ENCODE measurements at places on chromosomes 12 and 14.
A peak's percentile ranks its signal among the peaks of the same experiment; 100 is the strongest.

DNA sequence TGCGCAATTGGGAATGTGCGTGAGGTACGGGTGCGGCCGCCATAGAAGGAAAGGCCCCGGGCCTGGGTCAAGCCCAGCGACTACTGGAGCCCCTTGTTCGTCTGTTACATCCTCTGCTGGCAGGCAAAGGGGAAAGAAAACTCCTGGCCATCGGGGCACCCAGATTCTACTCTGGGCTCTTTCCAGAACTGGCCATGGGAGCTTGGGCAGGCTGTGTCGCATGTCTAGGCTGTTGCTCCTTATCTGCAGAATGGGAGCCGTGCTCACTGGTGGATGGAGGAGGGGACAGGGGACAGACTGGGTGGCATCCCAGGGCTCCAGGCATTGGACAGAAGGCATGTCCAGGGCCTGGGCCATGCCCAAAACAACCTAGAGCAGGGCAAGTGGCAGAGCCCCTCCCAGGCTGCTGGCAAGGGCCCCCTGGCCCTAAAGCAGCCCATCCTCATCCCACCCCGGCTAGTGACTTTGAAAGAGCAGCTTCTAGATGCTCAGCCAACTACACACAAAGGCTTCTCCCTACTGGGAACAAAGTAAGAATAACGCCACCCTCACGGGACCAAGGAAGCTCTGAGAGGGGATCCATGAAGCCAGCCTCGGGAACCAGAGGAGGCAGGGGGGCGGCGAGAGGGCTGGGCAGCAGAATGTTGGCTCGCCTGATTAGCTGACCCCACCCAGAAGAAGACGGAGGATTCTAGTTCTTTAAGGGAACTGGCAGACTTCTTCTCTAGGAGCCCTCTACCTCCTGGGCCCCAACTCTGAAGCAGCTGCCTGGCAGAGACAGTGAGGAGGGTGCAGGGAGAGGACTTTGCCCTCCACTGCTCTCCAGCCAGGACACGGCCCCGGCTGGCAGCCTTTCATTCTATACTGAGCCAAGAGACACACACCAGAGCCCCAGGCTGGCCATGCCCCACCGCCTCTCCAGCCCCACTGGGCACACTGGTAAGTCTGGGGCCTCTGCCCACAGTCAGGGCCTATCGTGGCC is 96.8 kb downstream of the SINHCAF start:
- DNase-seq: no peak

- no peak for DNase-seq
These were observed 52.6 kb upstream of the CISTR start for GRCh38 chr12:53804429-53804828.

DNA sequence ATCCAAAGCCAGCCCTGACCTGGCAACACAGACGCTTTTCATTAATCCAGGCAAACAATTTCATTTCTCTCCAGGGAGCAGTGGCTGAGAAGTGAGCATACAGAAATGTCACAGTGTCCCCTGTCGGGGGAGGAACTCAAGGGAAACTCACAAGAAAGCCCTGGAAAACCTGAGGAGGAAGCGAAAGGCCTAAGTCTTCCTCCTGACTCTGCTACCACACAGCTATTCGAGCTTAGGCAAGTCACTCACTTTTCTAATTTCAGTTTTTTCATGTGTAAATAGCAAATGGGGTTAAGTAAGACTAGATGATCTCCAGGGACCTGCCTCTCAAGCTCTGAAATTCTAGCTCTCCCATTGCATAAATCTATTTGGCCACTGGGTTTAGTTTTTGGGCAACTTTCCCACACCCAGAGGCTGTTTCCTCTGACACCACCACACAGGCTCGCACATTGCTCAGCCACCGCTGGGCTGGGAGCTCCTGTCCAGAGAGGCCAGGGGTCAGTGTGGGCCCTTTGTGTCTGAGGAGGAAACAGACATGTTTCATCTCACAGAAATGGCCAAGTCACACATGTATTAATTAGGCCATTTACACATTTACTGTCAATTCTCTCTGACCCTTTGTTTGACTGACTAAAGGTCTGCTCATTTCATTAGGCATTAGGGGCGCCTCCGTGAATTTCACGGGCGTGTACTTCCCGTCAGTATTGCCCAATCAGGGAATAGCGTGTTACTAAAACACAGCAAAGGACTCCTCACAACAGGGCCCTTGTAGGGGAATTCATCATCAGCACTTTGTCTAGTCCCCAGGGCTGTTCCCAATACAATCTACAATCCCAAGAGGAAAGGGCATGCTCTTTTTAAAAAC is 9.8 kb upstream of the PNMA1 start:
- DNase-seq: no peak

DNA sequence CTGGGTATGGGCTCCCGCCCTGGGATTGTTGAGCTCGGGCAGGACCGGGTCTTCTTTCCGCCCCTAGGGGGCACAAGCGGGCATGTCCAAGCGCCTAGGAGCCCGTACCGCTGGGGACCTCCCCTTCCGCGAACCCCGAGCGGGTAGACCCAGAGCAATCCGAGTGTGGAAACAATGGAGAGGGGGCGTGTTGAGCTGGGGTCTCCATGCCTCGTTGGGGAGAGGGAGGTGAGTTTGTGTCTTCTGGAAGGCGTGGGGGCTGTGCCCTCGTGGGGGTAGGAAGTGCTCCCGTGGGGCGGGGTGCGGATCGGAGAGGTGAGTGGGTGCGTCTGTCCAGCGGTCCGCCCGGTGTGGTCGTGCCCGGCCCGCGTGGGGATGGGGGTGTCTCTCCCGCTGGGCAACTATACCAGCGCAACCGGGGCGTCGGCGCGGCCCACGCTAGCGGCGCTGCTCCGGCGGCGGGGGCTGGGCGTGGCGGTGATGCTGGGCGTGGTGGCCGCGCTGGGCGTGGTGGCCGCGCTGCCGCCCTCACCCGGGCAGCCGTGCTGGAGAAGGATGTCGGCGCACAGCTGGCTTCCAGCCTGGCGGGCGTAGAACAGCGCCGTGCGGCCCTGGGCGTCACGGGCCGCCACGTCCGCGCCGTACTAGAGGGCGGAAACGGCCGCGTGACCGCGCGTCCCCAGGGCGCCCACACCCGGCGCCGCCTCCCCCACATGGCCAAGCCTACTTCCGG is 12.2 kb downstream of the AGAP2 start:
- no peak for DNase-seq

DNA sequence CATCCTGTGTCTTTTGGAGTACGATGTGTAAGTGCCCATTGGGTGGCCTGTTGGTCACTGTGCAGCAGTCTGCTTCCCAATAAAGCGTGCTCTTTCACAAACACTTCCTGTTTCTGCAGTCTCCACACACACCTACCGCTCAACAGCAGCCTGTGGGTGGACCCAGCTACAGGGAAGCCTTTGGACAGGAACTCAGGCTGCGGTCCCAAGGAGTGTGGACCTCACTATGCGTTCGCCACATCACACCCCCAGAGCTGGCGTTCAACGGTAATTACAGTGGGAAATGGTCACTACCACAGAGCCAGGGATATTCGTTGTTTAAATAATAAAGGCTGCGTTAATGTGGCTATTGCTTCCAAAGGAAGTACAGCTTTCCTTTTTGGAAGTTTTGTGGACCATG is 16.2 kb downstream of the PSMC1 start:
- no peak for DNase-seq

- DNase-seq: no peak
These were observed 39.8 kb upstream of the PWP1 start for GRCh38 chr12:107645630-107646333.

GRCh38 chr14:91184559-91184958 is 59.9 kb downstream of the GPR68 start:
- DNase-seq: no peak

DNA sequence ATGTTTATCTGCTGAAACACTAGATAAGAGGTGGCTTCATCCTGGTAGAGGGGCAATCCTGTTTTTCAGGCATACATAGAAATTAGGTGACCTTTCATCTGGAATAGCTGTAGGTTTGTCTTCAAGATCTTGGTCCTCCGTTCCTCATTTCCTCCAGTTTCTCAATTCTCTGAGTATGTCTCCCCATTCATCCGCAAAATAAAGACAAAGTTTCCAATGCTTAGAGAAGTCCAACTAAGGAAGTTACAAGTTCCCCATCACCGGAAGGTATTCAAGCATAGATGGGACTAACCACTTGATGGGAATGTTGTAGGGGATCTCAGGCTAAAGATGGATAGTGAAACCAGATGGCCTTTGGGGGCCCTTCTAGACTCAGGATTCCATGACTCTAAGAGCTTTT is 34.3 kb downstream of the ERG28 start:
- DNase-seq: no peak

GRCh38 chr12:13171921-13172859 is 24.3 kb upstream of the EMP1 start:
- no peak for DNase-seq

GRCh38 chr14:54564868-54565784 is 1.8 kb upstream of the SAMD4A start:
- DNase-seq: peak; percentile 56

DNA sequence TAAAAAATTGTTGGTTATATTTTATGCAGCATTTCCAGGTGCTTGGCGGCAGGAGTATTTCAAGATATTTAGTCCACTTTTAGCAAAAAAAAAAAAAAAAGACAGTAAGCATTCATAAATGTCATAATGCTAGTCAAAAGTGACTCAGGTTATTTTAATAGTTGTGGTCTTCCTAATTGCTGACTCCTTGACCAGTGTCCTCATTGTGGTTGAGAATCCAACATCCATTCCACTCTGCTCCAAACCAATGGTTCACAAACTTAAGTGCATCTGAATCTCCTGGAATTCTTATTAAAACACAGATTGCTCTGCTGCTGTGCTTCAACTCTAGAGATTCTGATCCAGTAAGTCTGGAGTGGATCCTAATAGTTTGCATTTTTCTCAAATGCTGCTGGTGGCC is 71.4 kb downstream of the AKAP6 start:
- DNase-seq: no peak

- no peak for DNase-seq
These were observed 38.4 kb upstream of the FOXN3 start for GRCh38 chr14:89455412-89455811.

- DNase-seq: no peak
These were observed 8.6 kb upstream of the SNAPC1 start for GRCh38 chr14:61753631-61754030.

GRCh38 chr14:77106666-77107065 is 8.6 kb downstream of the CIPC start:
- DNase-seq: no peak

DNA sequence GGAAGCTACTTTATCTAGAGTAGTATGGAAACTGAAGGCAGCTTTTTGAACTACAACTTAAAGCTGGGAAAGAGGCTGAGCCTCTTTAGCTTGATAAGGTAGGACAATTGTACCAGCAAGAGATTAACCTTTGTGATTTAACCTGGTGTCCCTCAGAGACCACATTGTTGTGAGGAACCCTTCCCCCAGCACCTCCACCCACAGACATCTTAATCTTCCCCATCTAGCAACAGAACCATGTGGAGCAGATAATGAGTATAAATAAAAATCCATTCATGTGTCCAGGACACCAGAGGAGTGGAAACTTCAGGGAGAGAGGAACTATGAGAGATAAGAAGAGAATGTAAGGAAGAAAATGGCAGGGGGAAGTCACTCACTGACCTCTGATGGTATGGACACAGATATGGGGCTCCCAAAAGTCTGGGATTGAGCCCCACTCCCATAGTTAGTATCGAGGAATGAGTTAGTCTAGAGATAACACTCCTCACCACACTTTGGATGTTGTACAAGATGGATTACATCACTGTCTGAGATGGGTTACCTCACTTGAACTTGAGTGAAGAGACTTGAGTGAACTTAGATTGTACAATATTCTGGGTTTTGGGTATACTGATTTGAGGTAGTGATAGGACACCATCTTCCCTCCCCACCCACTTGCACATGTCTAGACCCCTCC is 33.9 kb upstream of the SLC38A2 start:
- DNase-seq: no peak

- peak; percentile 83 for DNase-seq
These were observed 14.6 kb upstream of the PNMA1 start for GRCh38 chr14:73728717-73729330.

DNA sequence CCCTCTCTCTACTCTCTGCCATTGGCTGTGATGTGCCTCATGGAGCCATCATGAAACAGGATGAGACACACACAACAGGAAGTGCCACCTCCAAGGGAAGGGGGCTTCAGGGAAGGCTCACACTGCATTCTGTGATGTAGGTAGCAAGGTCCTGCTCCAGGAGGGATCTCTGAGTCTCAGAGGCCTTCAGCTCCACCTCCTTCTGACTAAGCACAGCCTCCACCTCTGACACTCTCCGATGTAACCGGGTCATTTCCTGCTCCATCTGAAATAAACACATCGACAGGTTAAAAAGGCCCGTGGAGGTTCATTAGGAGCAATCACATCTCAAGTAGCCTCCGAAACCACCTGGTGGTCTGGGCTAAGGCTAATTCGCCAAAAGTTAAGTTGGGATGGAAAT is 93.3 kb downstream of the CIT start:
- DNase-seq: no peak

- no peak for DNase-seq
These were observed 92.0 kb downstream of the EPS8 start for GRCh38 chr12:15697201-15697600.

DNA sequence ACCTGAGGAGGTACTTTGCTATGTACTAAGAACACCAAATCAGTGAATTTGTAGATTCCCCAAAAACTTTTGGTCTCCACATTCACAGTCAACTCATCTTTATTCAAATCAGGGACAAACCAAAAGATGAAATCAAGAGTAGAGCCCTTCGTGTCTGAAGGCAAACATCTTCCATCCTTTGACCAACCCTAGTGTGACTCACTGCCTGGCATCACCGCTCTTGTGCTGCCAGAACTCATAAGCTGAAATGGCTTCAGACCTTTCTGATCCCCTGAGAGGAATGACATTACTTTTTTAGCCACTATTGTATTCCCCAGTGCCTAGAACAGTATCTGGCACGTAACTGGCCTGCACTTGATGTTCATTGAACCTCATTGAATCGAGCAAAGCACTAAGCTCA is 50.1 kb downstream of the GOLGA5 start:
- no peak for DNase-seq

GRCh38 chr12:124766727-124767065 is 97.0 kb downstream of the SCARB1 start:
- no peak for DNase-seq

DNA sequence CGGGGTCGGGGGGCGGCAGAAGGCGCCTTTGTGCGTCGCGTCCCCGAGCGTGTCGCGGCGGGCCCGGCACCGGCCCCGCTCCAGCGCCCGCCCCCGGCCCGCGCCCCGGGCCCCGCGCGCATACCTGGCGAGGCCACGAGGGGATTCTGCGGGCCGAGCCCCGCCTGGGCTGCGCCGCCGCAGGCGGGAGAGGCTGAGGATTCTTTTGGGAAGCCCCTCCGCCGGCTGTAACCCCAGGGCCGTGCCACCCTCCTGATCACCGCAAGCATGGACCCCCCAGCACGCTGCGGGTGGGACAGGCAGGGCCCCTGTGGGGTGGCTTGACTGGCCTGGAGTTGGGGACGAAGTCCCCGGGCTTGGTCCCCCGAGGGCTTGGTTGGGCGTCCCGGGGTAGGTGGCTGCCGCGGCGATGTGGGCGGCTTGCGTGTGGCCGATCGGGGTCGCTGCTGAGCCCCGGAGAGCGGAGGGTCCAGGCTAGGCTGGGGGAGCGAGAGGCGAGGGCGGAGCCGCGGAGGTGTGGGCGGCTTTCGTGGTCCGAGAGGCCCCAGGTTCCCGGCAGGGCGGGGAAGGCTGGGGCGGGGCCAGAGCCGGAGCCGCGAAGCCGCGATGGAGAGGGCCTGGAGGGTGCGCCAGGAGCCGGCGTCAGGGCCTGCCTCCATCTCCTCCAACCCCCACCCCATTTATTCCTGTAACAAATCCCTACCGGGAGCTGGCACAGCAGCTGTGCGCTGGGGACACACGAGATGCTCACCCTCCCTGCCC is 28.4 kb upstream of the GPR132 start:
- peak; percentile 67 for DNase-seq

Measured in CD4-positive, alpha-beta T cell treated with Interleukin-6 at 100 ng/mL for 8 hours (primary cell).